CD8-positive, alpha-beta T cell (primary cell): ENCODE measurements at places on chromosomes 7 and 10.

GRCh38 chr7:143221286-143221685 is 551 bp upstream of the TAS2R40 start:
- DNase-seq, result no peak

GRCh38 chr10:69864321-69864720 is 62.6 kb downstream of the COL13A1 start:
- no peak for DNase-seq

GRCh38 chr10:3077940-3078630 is 10.7 kb downstream of the PFKP start:
- DNase-seq, result no peak

DNA sequence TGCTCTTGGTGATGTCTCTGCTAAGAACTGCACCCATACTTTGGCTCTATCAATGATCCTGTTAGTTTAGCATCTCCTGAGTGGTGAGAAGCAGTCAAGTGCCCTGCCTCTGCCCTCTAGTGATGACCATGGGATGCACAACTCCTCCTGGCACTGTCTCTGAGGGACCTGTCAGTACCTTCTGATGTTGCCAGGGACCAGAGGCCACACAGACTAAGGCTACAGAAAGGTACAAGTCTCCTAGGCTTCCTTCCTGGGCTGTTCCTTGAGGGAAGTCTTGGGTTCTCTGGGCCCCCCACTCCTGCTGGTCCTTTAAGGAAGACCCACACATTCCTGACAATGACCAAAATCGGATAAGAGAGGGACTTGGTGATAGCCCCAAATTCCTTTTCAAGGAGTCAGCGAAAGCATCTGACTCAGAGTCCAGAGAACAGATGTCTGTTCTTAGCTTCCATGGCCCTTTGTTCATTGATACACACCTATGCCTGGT is 15.3 kb downstream of the NKX2-3 start:
- no peak for DNase-seq

- DNase-seq, result no peak
These were observed 18.1 kb upstream of the NPTX2 start for GRCh38 chr7:98598846-98599615.

GRCh38 chr7:114931656-114932011 is 9.7 kb downstream of the MDFIC start:
- peak; percentile 65 for DNase-seq

DNA sequence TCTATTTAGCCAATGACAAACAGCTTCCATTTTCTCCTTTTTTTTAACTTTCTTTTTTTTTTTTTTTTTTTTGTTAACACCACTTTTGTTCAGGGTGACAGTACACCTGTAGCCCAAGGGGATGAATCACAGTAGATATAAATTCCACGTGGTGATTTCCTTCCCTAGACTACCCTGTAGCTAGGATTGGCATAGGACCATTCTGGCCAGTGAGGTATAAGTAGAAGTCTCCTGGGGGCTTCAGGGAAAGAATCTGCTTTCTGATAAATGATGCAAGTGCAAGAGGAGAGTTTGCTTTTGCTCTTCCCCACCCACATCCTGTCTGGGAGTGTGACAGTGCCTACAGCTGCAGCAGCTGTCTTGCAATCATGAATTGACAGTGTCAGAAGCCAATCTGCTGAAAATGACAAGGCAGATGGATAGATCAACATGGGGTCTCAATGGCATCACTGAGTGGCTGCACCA is 63.2 kb upstream of the TOMM7 start:
- peak; percentile 22 for DNase-seq

GRCh38 chr10:5291501-5292195 is 73.1 kb upstream of the UCN3 start:
- peak; percentile 64 for DNase-seq

- no peak for DNase-seq
These were observed 364.8 kb upstream of the SORCS1 start for GRCh38 chr10:107529350-107529749.

DNA sequence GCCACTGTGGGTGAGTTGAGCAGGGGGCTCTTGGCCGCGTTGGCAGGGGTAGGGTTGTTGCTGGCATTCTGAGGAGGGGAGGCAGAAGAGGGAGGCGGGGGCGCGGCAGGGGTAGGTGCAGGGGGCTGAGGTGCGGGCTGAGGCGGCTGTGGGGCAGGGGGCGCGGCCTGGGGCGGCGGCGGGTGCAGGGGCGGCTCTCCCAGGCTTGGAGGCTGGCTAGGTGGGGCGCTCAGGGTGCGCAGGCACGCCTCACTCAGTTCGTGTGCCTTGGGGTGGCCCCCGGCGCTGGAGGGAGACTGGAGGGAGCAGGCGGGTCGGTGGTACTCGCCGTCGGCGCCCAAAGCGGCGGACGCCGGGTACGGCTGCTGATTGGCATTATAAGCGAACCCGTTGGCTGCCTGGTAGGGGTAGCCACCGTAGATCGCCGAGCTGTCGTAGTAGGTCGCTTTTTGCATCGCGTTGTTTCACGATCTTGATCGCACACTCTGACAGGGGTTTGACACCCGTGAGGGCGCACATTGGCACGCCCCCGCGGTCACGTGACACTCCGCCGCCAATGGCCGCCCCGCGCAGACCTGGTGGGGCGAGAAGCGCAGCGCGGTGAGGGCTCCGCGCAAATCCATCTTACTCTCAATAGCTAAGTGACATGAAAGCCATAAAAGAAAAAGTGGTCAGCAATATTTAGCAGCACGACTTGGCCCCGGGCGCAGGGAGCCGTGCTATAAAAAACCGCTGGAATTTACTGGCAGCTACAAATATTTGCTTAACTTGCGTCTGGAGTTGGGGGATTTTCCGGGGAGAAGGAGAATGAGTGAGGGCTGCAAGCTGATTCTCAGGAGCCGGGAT is 7.9 kb upstream of the HOXA2 start:
- DNase-seq, result no peak

GRCh38 chr10:10587744-10588393 is 429.8 kb upstream of the CELF2 start:
- DNase-seq, result no peak

GRCh38 chr7:26055241-26055640 is 96.8 kb upstream of the NFE2L3 start:
- DNase-seq, result no peak

GRCh38 chr7:34133356-34133982 is 228.1 kb downstream of the BMPER start:
- DNase-seq, result no peak

DNA sequence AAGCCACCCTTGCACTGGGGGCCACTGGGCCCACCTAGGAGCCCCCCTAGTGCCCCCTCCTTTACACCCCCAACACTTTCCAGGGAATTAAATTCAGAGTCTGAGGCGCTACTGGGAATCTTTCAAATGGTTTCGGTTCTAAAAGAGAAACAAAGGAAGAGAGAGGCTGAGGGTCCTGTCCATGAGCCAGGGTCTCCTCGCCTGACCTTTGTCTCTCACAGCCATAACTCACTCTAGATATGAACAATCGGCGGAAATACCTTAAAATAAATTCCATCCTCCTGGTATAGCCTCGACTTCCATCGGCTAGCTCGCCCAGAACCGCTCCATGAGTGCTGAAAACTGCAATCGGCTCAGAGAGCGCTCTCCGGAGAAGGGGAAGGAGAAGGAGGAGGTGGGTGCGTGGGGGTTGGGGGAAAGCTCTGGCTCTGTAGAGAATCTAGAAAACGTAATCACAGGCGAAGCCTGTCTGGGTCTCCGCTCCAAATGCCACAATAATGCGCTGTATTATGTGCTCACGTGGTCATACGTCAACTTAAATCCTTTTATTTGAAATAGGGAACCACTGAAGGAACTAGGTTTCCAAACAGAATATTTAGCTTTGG is 12.6 kb downstream of the HOXA4 start:
- no peak for DNase-seq

DNA sequence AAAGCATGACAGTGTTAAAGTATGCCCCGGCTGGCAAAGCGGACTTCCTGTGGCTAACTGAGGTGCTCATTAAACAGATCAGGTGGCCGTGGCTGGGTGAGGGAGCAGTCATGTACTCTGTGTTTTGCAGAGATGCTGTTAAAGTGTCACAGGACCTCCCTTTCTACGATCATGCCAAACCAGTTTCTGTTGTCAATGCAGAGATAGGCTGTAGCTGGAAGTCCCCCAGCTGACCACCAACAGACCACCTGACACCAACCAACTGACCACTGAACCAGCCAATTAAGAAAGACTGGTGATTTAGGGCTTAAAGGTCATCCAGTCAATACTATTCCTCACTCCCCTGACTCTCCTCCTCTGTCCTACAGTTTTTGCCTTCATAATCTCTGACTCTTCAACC is 431.1 kb upstream of the LRGUK start:
- DNase-seq, result peak; percentile 3

GRCh38 chr10:33066558-33067236 is 108.7 kb upstream of the ITGB1 start:
- DNase-seq, result no peak

DNA sequence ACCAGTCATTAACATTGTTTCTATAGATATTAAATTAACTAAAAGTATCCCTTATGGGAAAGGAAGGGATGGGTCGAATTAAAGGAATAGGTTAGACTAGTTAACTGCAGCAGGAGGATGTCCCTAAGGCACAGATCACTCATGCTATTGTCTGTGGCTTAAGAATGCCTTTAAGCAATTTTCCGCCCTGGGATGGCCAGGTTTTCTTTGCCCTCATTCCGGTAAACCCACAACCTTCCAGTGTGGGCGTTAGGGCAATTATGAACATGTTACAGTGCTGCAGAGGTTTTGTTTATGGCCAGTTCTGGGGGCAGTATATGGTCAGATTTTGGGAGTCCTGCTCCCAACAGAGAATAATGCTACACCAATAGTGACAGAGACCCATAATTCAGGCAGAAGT is 139.3 kb upstream of the CDK13 start:
- DNase-seq, result no peak

DNA sequence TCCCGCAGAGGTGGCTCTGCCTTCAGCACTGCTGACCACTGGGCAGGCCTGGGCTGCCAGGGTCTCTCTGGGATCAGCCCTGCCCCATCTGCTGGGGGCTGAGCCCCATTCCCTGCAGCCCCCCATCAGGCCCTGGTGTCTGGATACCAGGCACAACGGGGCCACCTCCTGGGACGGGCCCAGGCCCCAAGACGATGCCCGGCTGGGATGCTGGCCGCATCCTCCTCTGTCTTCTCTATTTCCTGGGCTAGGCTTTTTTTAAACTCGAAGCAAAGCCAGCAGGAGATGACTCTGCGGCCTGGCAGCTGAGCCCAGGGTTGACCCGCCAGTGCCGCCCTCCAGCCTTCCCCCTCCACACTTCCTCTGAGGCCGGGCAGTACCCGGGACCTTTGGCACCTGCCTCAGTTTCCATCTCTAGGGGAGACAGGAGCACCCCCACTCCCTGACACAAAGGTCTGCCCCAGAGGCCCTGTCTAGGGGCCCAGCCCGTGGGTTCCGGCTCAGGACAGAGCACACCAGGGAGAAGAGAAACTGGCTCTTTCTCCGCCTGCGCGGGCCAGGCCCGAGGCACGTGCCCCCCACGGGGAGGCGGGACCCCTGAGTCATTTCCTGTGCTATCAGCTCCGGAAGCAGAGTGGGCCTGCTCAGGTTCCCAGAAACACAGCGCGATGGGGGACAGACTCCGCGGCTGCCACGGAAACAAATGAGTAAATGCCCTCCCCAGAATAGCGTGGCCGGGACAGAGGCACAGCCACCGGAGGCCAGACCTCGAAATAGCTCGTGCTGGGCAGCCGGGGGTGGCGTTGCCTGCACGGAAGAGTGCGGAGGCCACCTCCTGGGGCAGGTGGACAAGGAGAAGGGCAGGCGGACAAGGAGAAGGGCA is 84.6 kb upstream of the PDGFA start:
- peak; percentile 95 for DNase-seq

GRCh38 chr7:105017657-105018365 is 3.8 kb downstream of the KMT2E start:
- DNase-seq, result no peak

DNA sequence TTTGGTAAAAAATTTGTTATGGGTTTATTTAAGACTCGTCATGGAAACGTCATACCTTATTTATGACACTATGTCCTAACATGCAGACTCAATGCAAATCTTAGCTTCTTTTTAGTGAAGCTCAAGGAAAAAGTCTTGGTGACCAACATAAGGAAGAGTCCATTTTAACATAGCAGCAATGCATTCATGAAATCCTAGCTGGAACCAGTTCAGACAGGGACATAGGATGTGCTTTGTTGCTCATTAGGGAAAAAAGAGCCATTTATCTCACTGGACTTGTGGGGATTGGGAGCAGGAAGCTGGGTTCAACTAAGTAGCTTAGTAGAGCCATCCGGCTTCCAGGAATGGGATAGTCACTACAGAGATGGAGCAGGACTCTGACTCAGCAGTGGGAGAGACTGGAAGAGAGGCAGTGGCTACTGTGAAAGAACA is 100.7 kb upstream of the DKK1 start:
- no peak for DNase-seq

- DNase-seq, result no peak
These were observed 4.3 kb upstream of the STX1A start for GRCh38 chr7:73723813-73724212.

DNA sequence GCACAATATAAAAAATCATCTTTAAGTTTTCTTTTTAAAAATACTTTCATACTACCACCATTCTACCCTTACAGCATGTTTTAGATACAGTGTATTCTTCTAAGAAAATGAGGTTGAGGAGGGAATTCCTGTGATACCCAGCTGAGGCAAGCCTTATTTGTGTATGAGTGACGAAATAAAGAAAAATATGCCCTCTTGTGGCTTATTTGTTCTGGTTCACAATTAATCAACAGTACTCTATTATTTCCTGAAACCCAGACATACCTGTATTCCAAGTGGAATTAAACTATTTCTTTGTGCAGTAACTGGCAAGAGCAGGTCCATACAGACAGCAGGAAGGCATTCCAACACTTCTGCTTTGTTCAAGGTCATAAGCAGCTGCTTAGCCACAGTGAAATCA is 4.5 kb upstream of the SEMA3D start:
- no peak for DNase-seq

DNA sequence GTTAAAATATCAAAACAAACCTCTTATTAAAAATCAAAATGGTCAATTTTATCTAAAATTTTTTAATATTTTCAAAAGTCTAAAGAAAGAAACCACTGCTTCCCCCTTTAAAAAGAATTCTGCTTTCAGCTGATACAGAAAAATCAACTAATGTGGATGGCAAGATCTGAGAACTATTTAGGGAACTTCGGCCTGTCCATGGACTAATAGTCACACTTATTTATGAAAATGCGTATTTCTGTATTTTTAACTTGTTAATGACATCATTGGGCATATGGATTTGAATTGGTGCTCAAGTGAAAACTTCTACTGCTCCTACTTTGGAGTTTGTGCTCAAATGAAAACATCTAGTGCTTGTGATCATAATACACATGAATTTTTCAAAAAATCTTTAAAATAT is 31.9 kb downstream of the RNLS start:
- no peak for DNase-seq
